GM19239 (cell line): ENCODE measurements at places on chromosomes 1 and 21.

GRCh38 chr21:43353282-43354025 is 73.5 kb downstream of the SIK1 start:
- DNase-seq: no peak

DNA sequence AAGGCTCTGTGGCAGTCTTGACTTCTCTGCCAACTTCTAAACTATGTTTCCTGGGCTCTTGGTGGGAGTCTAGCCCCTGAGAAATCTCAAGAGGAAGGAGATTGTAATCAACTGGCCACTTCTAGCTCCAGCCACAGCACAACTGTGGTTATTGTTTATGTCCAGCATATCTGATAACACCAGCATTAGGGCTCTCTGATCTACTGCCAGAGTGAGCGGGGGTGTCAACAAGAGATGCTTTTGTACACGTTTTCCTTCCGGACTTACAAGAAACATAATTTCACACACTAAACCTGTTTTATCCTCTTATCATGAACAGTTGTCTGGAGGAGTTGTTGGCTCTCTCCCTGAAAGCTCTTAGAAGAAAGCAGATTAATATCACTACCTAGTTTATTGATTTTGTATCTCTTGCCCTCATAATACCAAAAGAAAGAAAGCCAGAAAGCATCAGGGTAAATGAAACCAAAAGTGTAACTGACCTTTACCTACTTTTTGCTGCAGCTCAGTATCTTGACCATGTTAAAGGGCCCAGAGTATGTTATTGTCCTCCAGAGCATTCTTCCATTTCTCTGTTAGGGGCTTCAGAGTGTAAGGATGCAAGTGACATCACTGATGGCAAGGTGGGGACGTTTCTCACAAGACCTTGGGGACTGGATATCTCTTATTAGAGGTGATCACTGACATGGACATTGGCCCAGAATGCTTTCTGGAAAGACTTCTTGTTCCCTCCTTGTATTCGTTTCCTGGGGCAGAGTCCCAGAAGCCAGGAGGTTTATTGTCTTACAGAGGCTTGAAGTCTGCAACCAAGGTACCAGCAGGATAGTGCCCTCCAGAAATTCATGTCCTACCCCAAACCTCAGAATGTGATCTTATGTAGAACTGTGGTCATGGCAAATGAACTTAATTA is 9.6 kb upstream of the SH2D1B start:
- DNase-seq: no peak

GRCh38 chr1:151037032-151037431 is 646 bp downstream of the BNIPL start:
- no peak for DNase-seq

DNA sequence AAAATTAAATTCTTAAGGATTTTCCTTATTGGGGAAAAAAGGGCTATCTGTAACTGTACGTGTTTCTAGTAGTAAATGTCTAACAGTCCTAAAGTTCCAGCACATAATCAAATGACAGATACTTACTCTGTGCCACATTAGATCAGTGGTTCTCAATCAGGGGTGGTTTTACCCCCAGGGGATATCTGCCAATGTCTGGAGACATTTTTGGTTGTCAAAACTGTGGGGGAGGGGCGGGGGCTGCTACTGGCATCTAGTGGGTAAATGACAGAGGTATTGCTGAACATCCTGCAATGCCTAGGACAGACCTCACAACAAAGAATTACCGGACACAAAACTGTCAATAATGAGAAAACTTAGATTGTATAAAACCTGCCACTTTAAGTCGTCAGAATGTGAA is 33.4 kb upstream of the PTPRC start:
- DNase-seq: no peak

GRCh38 chr1:58883888-58884482 is 100.1 kb upstream of the JUN start:
- peak; percentile 25 for DNase-seq

DNA sequence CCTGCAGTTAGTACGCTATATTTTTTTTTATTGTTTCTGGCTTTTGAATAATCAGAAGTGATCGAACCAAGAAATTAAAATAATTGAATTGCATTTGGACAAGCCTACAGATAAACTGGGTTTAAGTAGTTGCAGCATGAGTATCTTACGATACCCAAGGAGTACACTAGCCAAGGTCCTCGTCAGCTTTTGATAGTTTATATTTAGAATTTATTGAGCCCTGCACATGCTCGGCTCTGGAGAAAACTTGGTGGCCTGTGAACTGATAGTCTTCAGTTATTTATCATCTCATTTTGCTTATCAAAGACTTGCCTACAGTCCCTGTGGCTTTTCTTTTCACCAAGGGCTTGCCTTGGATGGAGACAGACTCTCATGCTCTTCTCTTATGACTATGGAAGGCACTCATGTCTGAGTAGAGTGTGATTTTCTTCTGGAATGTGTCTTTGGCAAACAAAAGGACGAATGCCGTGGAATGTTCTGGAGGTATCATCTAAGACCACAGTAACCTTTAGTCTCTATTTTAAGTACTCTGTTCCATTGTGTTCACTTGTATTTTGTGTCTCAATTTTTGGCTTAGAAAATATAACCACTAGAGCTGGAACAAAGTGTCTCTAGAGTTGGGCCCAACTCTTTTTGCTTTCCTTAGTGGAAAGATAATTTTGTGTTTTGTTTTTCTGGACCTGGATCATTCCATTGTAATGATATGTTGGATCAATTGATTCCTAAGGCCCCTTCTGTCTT is 35.9 kb downstream of the BCL9 start:
- no peak for DNase-seq

DNA sequence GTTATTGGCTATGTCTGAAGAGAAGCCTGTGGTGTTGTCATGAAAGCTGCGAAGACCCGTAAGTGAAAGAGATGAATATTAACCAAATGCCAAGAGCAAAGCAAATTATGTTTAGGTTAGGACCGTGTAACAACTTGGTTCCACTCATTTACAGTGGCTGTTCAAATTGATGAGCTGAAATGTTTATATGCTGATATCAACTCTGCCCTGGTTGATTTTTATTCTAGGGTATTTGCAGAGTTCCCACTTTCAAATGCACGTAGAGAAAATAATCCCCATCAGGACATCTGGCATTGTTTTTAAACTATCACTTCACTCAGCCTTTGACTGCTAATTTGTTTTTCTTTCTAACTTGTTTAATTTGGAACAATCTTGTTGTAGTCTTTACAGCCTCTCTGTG is 581.6 kb upstream of the ADAMTS5 start:
- DNase-seq: no peak

- peak; percentile 10 for DNase-seq
Measured at GRCh38 chr1:222750651-222751050, 13.6 kb downstream of the FAM177B start.

DNA sequence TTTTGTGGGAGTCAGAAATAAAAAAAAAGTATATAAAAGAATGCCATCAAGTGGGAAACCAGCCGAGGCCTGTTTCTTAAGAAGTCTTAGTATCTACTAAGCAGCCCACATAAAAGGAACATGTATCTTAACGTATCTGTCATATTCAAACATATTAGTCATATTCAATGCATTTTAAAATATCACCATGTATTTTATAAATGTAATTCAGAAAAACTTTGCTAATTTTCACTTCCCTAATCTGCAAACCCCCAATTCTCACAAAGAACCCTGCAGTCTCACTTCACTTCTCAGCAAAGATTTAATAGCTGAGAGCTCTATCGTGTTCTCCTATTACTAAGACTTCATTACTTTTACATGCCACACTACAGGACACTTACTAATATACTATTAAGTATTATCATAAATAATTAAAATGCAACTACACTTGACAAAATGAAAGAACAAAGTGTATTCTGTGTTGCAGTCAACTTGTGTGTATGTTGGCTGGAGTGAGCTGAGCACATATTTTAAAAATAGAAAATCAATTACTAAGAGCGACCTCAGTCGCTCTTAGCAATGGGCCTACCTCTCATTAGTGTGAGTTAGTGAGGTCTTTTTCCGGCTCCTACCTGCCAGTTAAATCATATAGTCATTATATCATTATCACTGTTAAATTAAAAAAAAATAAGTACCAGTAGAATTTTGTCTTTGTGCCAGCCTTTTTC is 484.3 kb downstream of the LMO4 start:
- no peak for DNase-seq

DNA sequence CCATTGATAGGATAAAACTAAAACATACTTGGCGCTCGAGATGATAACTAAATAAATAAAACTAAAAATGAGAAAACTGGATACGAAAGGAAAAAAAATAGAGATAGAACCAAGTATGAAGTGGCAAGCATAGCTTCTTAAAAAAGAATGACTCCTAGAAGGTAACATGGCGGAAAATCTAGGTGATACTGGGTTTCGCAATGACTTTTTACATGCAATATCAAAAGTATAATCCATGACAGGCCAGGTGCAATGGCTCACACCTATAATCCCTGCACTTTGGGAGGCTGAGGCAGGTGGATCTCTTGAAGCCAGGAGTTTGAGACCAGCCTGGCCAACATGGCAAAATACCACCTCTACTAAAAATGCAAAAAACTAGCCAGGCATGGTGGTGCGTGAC is 70.7 kb downstream of the ACBD6 start:
- no peak for DNase-seq

DNA sequence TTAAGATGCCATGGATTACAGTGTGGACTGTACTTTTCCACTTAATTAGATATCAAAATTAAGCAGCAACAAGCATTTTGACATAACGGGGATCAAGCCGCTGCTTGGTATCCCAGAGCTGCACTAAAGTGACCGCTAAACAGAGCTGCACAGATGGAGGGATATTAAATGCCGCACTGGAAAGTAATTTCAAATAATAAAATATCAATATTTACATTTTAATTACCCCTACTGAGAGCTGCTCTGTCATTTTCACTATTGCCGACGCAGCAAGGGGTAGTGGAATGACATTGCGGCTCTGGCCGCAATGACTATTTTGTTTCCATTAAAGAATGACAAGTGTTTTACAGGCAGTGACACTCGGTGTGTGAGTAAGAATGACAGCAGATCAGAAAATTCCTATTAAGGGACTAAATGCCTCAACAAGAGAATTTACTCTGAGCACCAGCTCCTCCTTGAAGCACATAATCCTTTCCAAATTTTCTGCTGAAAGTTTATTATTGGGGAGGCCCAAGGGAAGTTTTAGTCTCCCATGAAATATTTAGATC is 109.1 kb upstream of the USH2A start:
- no peak for DNase-seq

- DNase-seq: no peak
Measured at GRCh38 chr1:3061981-3062615, 6.9 kb upstream of the PRDM16 start.

DNA sequence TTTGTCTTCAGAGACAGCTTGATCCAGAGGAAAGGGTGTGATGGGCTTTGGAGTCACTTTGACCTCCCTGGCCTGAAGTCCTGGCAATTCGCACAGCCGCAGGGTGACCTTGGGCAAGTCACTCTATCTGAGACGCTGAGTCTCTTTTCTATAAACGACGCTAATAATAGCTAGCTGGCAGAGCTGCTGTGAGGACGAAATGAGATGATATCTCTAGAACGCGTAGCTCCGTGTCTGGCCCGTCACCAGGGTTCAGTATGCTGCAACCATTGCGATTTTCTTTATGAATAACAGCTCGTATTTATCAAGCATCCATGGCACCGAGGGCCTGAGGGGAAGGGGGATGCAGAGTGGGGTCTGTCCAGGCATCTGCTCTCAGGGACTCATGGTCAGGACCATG is 58.7 kb downstream of the IGSF21 start:
- DNase-seq: no peak

GRCh38 chr1:220843481-220844011 is 35.7 kb upstream of the HLX start:
- DNase-seq: no peak

- no peak for DNase-seq
Measured at GRCh38 chr1:159958719-159959380, 4.8 kb upstream of the SLAMF9 start.

GRCh38 chr1:244218220-244218619 is 167.1 kb downstream of the ZBTB18 start:
- no peak for DNase-seq

- DNase-seq: no peak
Measured at GRCh38 chr1:157319567-157319966, 181.4 kb upstream of the ETV3 start.

- no peak for DNase-seq
Measured at GRCh38 chr1:97094247-97094972, 372.8 kb downstream of the PTBP2 start.

DNA sequence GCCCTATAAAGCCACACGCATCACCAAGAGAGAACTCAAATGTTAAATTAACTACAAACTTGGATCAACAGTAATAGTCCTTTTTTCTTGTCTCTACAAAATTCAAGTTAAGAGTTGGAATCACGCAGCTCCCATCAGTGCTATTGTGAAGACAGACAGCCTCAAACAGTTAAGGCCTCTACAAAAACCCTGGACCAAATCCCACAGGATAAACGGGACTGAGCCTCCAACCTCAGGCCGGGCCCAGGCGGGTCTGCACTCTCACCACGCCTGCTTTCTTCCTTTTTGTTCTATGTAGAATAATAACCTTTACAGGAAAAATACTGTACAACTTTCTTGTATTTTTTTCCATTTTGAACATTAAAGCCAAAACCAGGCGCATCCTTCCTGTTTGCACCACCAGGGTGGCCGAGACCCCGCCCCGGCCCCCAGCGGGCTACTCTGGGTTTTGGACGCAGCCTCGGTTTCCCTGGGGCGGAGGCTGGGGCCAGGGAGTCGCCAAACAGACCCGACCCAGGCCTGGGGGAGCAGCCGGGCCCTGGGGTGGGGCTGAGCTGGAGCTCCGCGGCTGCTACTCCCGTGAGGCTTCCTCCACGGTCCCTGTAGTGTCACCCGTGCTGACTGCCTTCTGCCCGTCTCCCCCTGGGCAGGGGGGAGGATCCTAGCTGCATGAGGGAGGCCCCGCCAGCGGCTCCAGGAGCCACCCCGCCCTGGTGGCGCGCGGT is 158.4 kb downstream of the CASZ1 start:
- DNase-seq: no peak

DNA sequence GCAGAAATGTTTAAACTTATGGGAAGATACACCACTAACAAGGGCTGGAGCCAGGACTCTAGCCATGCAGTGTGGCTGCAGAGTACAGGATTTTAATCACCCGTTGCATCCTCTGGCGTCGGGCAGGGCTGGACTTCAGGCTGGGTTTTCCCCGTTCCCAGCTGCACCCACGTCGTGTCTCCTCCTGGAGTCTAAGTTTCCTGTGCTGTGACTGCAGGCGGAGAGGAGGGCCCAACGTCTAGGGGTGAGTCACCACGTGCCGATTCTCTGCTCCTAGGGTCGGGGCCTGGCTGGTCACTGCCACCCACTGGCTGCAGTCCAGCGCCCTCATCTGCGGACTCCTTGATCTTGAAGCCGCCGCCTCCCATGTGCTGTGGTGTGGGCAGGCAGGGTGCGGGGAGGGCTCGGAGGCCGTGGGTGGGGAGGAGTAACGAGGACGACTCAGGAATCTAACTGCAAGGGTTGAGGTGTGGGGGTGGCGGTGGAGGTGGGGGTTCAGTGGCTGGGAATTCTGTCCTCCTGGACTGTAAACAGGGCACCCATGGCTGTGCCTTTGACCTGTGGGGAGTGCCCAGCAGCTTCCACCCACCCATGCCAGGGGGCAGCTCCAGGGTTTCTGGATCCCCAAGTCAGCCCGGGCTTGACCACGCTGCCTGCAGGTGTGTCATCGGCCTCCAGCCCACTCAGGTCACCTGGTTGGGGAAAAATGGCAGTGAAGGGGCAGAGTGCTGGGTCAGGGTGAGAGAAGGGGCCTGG is 77.8 kb downstream of the ALPL start:
- no peak for DNase-seq

GRCh38 chr1:222769971-222770620 is 33.1 kb downstream of the FAM177B start:
- no peak for DNase-seq
